ENCODE measurements at places on chromosomes 4 and X.

DNA sequence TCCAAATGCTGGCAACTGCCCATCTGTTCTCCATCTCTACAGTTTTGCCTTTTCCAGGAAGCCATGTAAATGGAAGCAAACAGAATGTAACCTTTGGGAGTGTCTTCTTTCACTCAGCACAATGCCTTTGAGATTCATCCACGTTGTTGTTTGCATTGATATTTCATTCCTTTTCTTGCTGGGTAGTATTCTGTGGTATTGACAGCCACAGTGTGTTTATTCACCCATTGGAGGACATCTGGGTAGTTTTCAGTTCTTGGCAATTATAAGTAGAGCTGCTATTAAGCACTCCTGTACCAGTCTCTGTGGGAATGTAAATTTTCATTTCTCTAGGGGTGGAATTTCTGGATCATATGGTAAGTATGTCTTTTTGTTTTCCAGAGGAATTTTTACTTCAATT is 194.3 kb upstream of the RPS6KA3 start:
- DNase-seq, result no peak

DNA sequence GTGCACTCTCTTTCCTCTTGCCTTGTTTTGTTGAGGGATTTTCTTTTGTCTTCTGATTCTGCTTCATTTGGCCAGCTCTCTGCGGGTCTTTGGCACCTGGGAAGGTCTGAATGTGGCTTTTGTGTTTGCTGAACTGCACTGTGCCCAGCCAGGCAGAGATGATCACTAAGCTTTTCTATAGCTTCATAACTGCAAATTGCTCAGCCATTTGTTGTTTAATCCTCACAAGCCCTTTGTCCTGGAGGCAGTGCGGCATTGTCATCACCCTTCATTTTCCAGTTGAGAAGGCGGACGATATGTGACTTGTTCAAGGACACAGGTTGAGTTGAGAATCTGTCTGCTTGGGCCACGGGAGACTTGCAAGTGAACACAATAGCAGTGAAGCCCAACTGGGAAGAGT is 46.0 kb upstream of the SFRP2 start:
- DNase-seq, result no peak

DNA sequence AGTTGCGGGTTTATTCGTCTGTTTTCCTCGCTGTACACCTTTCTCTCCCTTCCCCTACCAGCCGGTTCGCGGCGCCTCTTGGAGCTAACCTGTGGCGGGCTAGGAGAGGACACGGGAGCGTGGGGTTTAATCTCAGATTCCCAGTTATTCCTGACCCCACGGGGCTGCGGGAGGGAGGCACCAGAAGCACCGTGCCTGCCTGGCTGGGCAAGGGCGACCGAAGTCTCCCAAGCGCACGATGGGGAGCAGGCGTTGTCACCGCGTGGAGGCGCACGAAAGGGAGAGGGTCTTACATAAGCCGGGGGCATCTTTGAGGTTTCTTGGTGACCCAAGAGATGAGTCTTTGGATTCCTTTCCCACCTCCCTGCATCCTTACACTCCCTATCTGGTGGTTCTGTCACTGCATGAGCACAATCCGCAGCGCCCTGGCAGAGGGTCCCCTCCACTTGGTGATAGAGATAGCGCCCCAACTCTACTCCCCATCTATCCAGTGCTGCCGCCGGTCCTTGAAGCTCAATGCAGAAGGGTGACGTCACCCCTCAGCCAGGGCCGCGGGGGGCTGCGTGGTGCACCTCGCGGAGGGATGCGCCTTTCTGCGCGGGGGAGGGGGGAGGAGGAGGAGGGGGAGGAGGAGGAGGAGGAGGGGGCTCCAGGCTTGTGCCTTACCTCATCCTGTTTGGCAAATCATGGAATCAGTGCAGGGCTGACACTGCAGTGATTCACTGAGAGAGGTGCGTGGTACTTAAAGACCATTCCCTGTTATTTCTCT is 793 bp downstream of the TSPAN7 start:
- DNase-seq, result peak; percentile 43

DNA sequence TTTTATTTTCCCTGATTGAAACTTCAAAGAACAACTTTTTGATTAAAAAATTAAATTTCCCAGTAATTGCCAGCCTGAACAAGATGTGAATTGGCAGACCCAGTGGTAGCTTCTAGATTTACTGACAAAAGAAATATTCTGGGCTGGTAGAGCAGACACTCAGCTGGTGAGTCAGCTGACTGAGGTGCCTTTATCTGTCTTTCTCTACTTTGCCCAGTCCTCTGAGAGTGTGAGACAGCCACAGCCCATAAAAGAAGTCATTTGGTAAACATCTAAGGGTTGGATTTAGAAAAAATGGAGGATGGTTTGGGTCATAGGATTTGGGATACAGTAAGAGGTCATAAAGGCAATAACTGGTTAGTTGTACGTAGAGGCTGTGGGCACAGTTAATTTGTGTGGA is 54.5 kb downstream of the CCSER1 start:
- no peak for DNase-seq

DNA sequence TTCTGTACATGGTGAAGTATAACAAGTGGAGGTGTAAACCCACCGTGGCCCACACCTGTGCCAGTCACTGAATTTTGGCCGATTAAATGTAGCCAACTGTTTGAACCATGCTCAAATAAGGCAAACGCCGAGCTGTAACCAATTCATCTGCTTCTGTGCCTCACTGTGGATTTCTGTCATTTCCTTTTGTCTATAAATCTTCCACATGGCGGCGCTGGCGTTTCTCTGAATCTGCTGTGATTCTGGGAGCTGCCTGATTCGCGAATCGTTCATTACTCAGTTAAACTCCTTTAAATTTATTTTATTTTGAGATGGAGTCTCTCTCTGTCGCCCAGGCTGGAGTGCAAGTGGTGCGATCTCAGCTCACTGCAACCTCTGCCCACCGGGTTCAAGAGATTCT is 19.2 kb downstream of the SUPT20HL2 start:
- DNase-seq, result no peak

GRCh38 chr4:39521253-39521919 is 5.9 kb downstream of the UGDH start:
- DNase-seq, result no peak

DNA sequence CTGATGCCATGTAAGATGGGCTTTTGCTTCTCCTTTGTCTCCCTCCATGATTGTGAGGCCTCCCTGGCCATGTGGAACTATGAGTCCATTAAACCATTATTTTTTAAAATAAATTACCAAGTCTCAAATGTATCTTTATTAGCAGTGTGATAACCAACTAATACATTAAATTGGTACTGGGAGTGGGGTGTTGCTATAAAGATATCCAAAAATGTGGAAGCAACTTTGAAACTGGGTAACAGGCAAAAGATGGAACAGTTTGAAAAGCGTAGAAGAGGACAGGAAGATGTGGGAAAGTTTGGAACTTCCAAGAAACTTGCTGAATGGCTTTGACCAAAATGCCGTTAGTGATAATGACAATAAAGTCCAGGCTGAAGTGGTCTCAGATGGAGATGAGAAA is 526.7 kb downstream of the SH3BGRL start:
- DNase-seq, result no peak

DNA sequence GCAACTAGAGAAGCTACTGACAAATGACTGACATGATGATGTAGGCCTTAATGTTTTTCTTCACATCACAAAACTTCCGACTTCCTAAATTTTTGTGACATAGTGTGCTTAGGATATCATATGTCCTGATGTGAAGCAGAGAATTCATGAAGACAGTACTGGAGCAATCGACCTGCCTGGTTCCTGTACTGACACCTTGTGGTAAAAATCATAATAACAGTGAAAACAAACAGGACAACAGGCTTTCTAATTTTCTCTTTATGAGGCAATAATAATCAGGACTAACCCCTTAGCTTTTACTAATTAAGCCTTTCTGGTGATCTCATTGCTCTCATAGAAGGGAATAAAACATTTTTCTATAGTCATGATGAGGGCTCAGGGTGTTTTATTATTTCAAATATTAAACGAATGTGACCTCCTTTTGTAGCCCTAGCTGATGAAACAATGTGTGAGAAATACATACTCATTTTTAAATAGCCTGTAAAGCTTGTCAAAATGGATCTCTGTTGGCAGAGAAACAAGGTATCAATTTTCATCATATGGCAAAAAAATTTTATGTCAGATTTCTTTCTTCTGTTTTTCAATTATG is 158.4 kb downstream of the TENT5D start:
- DNase-seq, result peak; percentile 15

GRCh38 chr4:42915484-42915883 is 23.0 kb downstream of the GRXCR1 start:
- DNase-seq, result no peak

- no peak for DNase-seq
Observed at GRCh38 chr4:43133566-43133965, 241.1 kb downstream of the GRXCR1 start.

DNA sequence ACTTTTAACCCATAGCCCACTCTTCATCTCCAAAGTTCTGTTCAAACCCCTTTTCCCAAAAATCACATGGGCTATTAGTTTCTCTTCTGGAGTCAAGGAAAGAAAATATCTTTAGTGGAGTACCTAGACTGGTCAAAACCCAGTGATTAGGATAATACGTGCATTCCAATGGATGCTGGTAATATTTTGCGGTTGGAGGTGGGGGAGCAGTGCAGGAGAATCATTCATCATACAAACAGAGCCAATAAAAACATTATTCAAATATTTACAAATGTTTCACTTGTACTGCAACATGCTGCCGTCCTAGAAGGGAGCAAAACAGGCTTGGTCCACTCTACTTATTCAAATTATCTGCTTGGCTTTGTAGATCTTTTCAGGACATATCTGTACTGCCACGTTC is 57.2 kb upstream of the RAB9B start:
- DNase-seq, result no peak

DNA sequence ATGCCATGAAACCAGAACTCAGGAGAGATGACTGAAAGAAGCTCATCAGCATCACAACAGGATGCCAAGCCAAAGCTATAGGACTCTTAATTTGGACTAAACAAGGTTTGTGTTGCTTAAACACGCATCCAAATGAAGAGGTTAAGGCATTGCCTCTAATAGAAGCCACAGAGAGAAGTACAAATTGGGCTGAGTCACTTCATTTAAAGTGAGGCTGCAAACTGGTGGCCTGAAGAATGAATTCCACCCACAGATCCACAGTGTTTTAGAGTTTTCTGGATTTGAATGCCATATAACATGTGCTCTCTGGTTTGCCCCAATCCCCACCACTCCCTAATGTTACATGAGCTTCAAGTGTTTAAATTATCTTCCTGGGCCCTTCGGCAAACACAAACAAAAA is 103.5 kb downstream of the FIP1L1 start:
- no peak for DNase-seq

- DNase-seq, result peak; percentile 77
Observed at GRCh38 chrX:71068044-71068918, at the start of gene SNX12. Gene SNX12 (minus strand): TSS chrX:71068334. CDS start chrX:71068306, 28 bp downstream.

DNA sequence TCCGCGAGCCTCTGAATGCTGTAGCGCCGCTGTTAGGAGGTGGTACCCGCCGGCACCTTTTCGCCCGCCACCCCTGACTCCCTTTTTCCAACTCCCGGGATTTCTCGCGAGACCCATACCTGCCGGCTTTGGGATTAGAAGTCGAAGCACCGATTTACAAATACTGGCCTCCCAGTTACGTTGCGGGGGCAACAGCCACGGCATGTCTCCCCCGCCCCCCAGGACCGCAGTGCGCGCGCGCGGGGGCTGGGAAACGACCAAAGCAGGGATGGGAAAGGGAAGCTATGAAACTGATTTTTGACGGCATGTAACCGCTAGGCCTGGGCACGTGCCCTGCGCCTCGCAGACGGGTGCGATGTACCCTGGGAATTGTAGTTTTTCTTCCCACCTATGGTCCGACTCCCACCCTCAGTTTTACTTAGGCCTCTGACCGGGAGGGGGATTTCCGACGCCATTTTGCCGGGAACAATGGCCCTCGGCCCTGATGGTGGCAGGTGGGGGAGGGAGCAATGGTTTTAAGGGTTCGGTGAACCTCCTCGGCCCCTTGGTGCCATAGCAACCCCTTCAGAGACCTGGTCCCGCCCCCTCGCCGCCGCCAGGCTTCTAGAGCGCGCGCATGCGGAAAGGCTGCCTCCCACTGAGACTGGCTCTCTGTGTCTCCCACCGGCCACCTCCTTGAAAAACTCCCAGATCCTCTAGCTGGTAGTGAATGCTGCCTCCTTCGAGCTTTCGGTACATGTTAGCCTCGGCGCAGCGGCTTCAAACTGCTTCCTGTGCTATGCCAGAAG is 772 bp upstream of the WNK3 start:
- peak; percentile 65 for DNase-seq

DNA sequence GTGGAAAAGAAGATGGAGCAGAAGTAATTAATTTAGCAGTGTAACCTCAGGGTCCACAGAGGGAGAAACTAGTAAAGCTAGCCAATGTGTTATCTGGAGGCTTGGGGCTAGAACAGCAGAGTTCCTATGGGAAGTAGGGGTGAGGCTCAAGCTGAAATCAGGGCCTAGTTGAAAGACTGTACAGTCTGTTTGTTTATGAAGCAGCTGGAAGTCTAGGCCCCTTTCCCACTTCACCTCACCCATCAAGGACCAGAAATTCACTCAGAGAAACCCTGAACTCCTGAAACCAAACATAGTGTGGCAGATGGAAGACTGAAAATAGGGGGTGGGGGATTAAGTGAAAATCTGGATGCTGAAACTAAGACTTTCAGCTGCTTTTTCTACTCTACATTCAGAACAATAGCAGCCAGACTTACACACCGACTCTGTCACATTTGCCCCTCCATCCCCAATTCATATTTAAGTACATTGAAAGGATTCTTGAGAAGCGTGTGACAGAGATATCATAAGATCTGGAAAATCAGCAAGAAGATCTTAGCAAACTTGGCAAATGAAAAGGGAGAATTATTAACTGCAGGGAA is 32.6 kb upstream of the FAM241A start:
- no peak for DNase-seq

GRCh38 chrX:34557733-34558132 is 99.4 kb downstream of the TMEM47 start:
- DNase-seq, result no peak

DNA sequence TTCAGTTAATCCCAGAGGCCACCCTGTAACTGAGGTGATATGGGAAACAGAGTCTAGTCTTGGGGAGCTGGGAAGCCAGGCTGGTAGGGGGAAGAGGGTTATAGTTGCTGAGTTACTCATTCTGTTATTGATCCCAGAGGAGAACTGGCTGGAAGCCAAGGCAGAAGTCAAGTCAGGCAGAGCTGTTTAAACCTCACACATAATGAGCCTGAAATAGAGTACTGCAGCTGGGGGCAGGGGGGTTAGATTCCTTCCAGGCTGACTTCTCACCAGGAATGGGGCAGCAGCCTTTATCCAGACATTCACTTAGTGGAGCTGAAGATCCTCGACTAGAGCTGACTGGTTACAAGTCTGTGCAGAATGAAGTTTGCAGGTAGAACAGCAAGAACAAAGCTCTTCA is 144.9 kb downstream of the C4orf33 start:
- no peak for DNase-seq

Measured in spinal cord (tissue), 10 donors.